Occipital lobe (tissue), 3 donors: ENCODE measurements at places on chromosomes 3 and 15. TPM values are rescaled to one million over a fixed set of nuclear protein-coding genes. Genes with fewer than 3 reads are reported as not detected.

Gene FRMD4B
- 54.6 TPM for total RNA-seq

Gene CCR5
- 0.16 TPM for total RNA-seq

Gene LYSMD4
- total RNA-seq: 23.9 TPM

Gene ZNF860
- total RNA-seq: 2.8 TPM

Gene ATP13A5
- under 0.01 TPM for total RNA-seq

Gene CHD2
- 165 TPM for total RNA-seq

Gene ARPIN
- total RNA-seq: 15.9 TPM

Gene FES
- total RNA-seq: 4.8 TPM

Gene EIF4G1
- total RNA-seq: 77.8 TPM

Gene SH3BP5
- 61.6 TPM for total RNA-seq

Gene XCR1
- total RNA-seq: not detected

Gene CLN6
- total RNA-seq: 7.6 TPM

Gene GREM1
- total RNA-seq: 3.4 TPM

Gene ISL2
- not detected for total RNA-seq

Gene IGSF10
- 0.31 TPM for total RNA-seq

DNA sequence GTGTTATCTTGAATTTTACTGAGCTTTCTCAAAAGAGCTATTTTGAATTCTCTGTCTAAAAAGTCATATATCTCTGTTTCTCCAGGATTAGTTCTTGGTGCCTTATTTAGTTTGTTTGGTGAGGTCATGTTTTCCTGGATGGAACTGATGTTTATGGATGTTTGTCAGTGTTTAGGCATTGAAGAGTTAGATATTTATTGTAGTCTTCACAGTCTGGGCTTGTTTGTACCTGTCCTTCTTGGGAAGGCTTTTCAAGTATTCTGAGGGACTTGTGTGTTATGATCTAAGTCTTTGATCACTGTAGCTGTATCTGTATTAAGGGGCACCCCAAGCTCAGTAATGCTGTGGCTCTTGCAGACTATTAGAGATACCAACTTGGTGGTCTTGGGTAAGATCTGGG lies 10.6 kb upstream of the RAD51 start:
- no peak for DNase-seq

DNA sequence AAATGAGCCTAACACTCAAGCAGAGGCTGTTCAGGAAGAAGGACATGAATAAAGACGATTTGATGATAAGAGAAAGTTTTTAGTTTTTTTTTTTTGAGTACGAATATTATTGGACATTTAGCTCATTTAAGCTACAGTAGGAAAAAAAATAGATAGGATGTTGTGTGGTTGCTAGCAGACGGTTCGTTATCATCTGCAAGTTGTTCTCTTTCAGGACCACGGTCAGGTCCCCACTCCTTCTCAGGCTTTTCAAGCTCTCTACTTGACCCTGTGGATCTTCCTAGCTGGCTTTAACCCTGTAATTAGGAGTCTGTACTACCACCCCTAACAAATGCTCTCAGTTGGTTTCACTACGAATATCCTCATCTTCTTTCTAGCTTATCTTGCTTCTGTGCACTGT lies 1.1 kb downstream of the KCNH8 start:
- no peak for DNase-seq

DNA sequence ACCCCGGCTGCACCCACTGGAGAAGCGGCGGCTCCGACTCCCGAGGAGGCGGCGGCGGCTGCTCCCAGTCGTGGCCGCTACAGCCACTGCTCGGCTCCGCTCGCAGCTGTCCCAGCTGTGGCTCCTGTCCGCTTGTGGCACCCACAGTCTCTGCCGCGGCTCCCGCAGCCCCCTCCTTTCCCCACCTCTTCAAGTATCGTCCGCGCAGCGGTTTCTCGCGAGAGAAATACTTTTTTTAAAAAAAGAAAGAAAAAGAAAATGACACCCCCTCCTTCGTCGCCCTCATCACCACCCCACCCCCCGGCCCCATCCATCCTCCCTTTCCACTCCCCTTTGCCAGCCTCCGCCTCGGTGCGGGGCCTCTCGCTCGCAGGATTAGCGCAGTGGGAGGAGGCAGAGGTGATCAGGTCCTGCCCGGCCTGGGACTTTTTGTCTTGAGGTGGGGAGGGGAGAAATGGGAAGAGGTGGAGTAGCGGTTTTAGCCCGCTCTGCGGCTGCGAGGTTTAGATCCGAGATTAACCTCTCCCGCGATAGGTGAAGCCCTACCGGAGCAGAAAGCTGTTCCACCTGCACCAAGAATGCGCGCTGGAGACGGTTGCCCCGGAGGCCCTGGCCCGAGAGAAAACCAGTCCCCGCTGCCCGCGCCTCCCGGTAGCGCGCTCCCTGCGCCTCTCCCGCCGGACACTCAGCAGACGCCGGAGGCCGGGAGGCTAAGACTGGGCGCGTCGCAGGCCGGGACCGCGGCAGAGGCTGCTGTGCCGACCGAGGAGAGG lies at the start of gene FBN1:
TSS of gene FBN1 (minus strand) at position 152 of the 773 bp plus-strand sequence. CDS start 940 bp downstream, outside the sequence.
- DNase-seq: peak; percentile 76

GRCh38 chr15:65211482-65211982 lies 259 bp upstream of the CILP start:
- DNase-seq: no peak

GRCh38 chr3:44929782-44930181 lies 46.2 kb downstream of the ZDHHC3 start:
- no peak for DNase-seq

DNA sequence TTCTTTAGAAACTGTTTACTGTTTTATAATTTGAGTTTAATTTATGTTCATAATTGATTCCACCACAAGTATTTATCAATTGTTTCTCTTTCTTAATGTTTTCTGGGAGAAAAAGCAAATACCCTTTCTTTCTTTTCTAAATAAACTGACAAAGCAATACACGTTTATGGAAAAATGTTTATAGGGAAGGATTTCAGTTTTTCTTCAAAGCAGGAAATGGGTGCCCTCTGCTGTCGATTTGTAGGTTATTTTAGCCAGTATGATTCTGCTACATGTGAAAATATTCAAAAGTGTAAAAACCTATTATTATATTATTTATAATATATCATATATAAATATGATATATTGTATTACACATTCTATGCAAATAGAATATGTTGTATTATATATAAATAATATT lies 921.0 kb upstream of the ROBO1 start:
- DNase-seq: no peak

DNA sequence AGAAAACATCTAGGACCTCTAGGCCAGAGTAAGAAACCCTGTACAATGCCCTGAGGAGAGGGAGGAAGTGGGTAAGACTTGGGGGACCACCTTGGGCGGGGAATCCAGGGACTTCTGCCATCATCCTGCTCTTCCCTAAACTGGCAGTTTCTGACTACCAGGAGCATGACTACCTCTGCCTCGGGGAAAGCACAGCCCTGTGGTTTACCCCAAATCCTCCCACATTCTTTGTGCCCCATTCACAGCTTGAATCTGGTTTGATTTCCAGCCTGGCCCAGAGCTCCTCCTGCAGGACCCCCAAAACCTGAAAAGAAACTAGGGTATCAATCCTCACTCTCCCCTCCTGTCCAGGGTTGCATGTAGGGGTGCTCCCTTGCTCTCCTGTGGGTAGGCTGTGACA lies 4.7 kb downstream of the C3orf18 start:
- no peak for DNase-seq

DNA sequence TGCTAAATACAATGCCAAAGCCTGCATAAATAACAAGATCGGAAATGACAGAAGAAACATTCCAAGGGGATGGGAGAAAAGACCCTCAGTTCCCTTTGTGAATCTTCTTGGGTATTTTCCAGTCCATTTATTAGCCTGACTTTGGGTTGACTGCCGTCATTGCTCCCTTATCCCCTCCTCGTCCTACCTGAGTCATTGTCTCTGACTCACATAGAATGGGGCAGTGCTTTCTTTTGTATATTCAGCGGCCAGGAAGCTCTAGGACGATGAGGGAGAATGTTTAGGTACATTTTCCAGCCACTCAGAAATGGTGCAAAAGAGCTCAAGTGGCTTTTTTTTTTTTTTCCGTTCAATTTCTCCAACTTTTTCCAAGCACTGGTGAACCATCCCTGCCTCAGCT lies 71.6 kb downstream of the KAT2B start:
- no peak for DNase-seq

DNA sequence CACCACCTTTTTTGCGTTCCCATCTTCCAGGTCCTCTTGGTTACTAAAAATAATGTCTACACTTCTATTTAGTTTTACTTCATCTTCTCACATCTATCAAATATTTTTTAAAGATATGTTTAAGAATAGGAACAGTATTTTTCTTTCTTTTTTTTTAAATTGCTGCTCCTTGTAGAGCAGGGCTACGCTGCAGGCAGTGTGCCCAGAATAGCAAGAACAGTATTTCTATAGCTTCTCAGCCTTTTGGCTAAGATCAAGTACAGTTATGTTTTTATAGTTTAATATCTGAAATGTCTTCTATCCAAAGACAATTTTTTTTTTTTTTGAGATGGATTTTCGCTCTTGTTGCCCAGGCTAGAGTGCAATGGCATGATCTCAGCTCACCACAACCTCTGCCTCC lies 73.0 kb downstream of the MYO9A start:
- DNase-seq: no peak

DNA sequence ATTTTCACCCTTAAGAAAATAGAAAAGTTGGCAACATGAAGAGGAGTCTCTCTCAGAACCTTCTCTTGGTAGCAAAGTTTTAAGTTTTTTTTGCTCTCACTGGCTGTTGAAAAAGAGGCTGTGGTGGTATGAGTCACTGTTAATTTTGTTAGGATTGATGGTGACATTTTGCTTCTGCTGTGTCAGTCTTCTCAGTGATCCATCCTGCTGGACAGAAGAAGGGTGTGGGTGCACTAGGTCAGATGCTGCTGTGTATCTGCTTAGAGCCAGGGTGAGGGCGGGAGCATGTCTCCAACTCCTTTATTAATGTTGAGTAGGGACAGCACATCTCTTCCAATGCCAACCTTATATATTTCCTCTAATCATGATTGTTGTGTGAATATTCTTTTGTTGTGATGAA lies 369.5 kb downstream of the FEZF2 start:
- no peak for DNase-seq

GRCh38 chr15:82852941-82853561 lies 43.6 kb downstream of the WHAMM start:
- no peak for DNase-seq

DNA sequence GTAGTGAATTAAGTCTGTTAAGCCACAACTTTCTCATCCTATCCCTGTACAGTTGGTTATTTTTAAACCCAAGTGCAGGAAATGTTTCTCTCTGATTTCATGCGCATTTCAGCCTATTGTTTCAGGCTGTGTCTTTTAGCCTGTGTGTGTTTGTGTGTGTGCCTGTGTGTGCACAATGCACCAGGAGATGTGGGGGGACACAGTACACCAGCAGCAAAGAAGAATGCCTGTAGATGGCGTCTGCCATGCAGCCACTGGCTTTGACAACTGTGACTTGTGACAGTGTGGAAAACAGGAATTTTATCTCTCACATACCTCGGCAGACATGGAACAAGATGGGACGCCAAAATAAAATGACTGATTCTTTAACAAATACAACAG lies 43.6 kb upstream of the PLXNA1 start:
- no peak for DNase-seq

DNA sequence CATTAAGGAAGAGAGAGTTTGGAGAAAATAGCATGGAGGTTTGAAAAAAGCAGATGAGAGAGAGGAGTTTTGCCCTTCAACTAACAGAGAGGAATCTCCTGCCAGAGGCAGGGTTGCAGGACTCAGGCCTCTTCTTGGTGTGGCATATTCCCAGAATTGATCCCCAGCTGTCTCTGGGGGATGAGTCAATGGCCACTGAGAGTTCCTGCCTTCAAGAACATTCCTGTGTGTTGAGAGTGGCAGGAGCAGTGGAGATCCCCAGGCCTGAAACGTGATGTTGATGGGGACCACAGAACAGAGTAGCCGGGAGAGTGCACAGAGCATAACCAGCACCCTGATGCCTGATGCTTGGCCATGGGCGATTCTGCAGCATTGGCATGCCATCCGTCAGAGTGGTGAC lies 348.4 kb upstream of the THBS1 start:
- no peak for DNase-seq

DNA sequence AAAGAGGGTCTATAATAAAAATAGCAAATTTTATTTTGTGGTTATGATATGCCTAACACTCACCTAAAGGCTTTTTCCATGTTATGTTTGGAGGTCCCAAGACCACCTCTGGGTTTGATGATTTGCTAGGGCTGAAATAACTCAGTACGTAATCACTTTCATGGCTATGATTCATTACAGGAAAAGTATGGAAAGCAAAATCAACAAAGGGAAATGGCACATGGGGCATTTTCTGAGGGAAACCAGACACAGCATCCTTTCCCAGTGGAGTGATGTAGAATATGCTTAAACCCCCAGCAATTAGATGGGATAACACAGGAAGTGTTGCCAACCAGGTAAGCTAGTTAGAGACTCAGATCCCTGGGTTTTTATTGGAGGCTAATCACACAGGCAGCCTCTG lies 701.6 kb upstream of the CBLB start:
- no peak for DNase-seq

DNA sequence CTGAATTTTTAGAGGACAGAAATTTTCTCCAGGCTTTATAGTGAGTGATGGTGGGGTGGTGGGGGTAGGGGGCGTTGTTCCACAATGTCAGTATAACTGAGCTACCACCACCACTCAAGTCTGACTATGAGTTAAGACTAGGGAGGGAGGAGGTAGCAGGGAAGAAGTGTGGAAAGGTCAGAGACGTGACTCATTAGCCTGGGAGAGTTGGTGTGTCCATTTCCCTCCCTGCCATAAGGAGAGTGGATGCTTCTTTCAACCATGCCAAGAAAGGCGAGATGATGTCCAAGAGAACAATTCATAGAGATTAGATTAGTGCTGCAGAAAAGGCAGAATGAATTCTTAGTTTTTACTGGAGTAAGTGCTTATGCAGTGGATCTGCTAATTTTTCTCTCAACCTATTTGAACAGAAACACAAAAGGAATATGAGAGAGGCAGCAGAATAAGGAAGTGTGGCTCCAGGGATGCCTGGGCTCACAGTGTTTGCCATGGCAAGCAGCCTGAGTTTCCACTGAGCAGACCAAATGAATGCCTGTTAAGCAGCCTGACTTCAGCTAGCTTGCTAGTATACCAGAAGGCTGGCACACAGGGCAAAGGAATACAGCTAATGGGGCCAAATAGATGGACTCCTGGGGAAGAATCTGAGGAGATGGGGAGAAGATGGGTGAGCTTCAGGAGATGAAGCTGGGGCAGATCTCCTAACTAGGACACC lies 708.9 kb downstream of the NTRK3 start:
- no peak for DNase-seq

GRCh38 chr3:81311321-81311720 lies 450.1 kb downstream of the GBE1 start:
- DNase-seq: no peak

DNA sequence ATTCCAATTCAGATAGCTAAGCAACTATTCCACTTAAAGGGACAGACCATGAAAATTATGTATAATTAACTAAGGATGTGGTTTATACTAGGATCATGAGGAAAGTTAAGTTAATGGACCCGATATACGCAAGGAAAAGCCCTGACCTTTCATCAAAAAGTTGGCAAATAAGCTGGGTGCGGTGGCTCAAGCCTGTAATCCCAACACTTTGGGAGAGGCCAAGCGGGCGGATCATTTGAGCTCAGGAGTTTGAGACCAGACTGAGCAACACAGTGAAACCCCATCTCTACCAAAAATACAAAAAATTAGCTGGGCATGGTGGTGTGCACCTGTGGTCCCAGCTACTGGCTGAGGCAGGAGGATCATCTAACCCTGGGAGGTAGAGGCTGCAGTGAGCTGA lies 39.6 kb downstream of the SCAP start:
- no peak for DNase-seq
